Uterine smooth muscle cell (primary cell): ENCODE measurements at places on chromosomes 6 and 20. TPM values are rescaled to one million over a fixed set of nuclear protein-coding genes. Genes with fewer than 3 reads are reported as not detected.

Gene SUN5
- total RNA-seq, result not detected in 2 replicates

Gene BEND6
- 15.5 and 19.1 TPM in 2 replicates for total RNA-seq

Gene KHDC1L
- total RNA-seq, result 0.50 TPM in 1 of 2 replicates, not detected in the other

Gene MEP1A
- total RNA-seq, result not detected in 2 replicates

Gene NRSN1
- total RNA-seq, result not detected in 2 replicates

Gene SRPK1
- 59.9 and 111 TPM in 2 replicates for total RNA-seq

Gene CTAGE9
- total RNA-seq, result not detected in 2 replicates

Gene DSP
- total RNA-seq, result 0.25 and 0.33 TPM in 2 replicates

Gene PDE10A
- 2.3 and 3.5 TPM in 2 replicates for total RNA-seq

Gene SHLD1
- total RNA-seq, result 1.2 and 1.8 TPM in 2 replicates

Gene PDE7B
- total RNA-seq, result 2.5 and 2.8 TPM in 2 replicates

Gene SLC44A4
- total RNA-seq, result 0.25 TPM in 1 of 2 replicates, not detected in the other

Gene SLC22A7
- total RNA-seq, result not detected in 2 replicates

Gene WFDC10B
- not detected in 2 replicates for total RNA-seq

Gene SH3BGRL2
- total RNA-seq, result 4.4 and 6.7 TPM in 2 replicates

Gene DEFB124
- not detected in 2 replicates for total RNA-seq

Gene PAX1
- not detected in 2 replicates for total RNA-seq

Gene NKX2-4
- total RNA-seq, result not detected in 2 replicates

Gene HRH3
- total RNA-seq, result not detected in 2 replicates

Gene APOBEC2
- not detected in 2 replicates for total RNA-seq

Gene HCK
- total RNA-seq, result not detected in 2 replicates

Gene SLC32A1
- total RNA-seq, result not detected in 2 replicates

Gene REM1
- total RNA-seq, result not detected in 2 replicates

Gene TUBB2B
- 0.89 and 4.2 TPM in 2 replicates for total RNA-seq

Gene EBF4
- 1.2 and 4.1 TPM in 2 replicates for total RNA-seq

Gene GSTA1
- total RNA-seq, result not detected in 2 replicates

Gene KIF6
- total RNA-seq, result 0.33 and 0.87 TPM in 2 replicates

Gene TREML2
- total RNA-seq, result not detected in 2 replicates

Gene TRIM10
- 0.12 TPM in 1 of 2 replicates, not detected in the other for total RNA-seq

Gene BPIFB3
- total RNA-seq, result not detected in 2 replicates

Gene SERINC1
- total RNA-seq, result 253 and 264 TPM in 2 replicates

Gene TRIM15
- total RNA-seq, result not detected in 2 replicates

Gene CSNK2A1
- 157 and 188 TPM in 2 replicates for total RNA-seq

Gene SPTLC3
- total RNA-seq, result 3.0 and 4.0 TPM in 2 replicates

Gene MYCT1
- total RNA-seq, result under 0.01 and 0.11 TPM in 2 replicates

Gene RAMACL
- total RNA-seq, result 2.1 and 2.3 TPM in 2 replicates

Gene WFDC2
- total RNA-seq, result not detected in 2 replicates

Gene TSPO2
- not detected in 2 replicates for total RNA-seq

Gene CDSN
- not detected in 2 replicates for total RNA-seq

Gene CALHM4
- total RNA-seq, result not detected in 2 replicates

Gene MEI4
- total RNA-seq, result not detected in 2 replicates

Gene HDGFL1
- not detected in 2 replicates for total RNA-seq

Gene SSTR4
- not detected in 2 replicates for total RNA-seq

Gene CPXM1
- 3.5 and 4.8 TPM in 2 replicates for total RNA-seq

Gene MYB
- 0.12 and 1.1 TPM in 2 replicates for total RNA-seq
